ENCODE measurements at places on chromosomes 5 and 9. TPM values are rescaled to one million over a fixed set of nuclear protein-coding genes. Genes with fewer than 3 reads are reported as not detected.

- no peak for DNase-seq
These were observed 23.2 kb upstream of the SLC25A51 start for GRCh38 chr9:37927132-37927531.

KCNT1 gene
- total RNA-seq: not detected

GRCh38 chr9:27990524-27990923 lies 417.2 kb upstream of the C9orf72 start:
- DNase-seq: no peak

DNA sequence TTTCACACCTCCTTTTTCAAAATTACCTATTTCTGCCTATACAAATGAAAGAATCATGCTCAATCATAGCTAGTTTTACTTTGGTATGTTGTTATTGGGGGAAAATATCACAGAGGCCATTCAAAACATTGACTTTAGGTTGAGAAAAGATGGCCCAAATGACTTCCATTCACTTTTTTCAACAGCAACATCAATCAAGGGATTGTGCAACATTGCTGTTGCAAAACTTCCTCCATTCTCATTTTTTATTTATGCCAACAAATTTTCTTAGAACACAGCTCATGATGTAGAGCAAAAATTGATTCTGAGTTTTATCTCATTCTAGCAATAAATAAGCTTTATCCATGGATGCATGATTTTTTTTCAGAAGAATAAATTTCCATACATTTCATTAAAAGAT lies 93.6 kb upstream of the RORB start:
- no peak for DNase-seq

ZNF782 gene
- total RNA-seq: 2.0 TPM

DNA sequence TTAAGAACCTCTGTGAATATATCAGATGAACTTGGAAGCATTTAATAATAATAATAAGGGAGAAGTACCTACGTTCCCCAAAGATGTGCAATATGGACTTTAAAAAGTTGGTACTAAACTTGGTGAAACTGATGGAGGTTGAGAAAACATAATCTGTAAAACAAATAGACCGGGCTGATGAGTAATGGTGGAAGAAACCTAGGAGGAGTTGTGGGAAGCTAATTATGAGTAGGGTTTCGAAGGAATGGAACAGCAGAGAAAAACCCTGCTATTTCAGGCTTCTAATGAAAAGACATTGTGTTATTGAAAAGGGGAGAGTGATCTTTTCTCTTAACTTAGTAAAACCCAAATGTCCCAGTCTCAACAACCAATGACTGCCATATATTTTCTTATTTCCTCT lies 229.3 kb downstream of the PCSK1 start:
- no peak for DNase-seq

- DNase-seq: peak; percentile 81
These were observed 4.8 kb downstream of the KIAA0825 start for GRCh38 chr5:94613583-94613982.

INSYN2B gene
- total RNA-seq: 1.3 TPM

DNA sequence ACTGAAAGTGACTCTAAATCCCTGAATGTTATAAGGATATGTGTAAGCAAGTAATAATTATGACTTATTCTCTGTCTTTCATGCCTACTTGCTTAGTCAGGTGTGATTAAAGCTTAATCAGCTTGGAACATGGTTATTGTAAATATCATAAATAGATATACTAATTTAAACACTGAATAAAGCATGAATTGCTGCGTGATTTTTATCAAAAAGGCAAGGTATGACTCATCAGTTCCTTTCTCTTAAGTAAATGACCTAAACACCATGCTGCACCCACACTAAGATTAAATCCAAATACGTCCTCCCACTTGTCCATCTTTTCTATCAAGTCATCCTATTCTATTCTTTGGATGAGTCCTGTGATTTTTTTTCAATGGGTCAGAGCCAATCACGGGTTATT lies 124.6 kb upstream of the MTAP start:
- peak; percentile 91 for DNase-seq
